ENCODE measurements at places on chromosomes 13 and 19. TPM values are rescaled to one million over a fixed set of nuclear protein-coding genes. Genes with fewer than 3 reads are reported as not detected.
A peak's percentile ranks its signal among the peaks of the same experiment; 100 is the strongest.

DNA sequence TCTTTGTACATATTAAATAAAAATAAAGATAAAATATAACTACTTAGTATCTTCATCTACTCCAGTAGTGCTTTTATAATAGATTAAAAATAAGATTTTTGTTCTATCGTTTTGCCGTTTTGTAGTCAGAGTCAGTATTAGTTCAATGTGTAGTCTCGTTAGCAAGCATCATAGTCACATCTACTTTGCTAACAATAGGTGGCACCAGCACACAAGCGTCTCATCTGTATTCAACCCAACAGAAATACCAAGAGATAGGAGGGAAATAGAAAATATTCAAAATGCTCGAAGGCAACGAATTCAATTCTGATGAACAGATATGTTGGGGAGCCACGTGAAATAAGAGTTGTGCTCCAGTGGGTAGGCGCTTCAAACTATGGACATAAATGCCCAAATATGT is 21.4 kb upstream of the MICU2 start:
- no peak overlapping the region for H3K27ac ChIP-seq
- no peak for DNase-seq
- no peak overlapping the region for H3K4me3 ChIP-seq
- no peaks in the 10 kb centered on the region for H3K4me1 ChIP-seq

- no peak overlapping the region for H3K4me3 ChIP-seq
- no peak for DNase-seq
- no peak overlapping the region for H3K27ac ChIP-seq
- H3K4me1 ChIP-seq: no peaks in the 10 kb centered on the region
Measured at GRCh38 chr13:44669534-44669933, 93.4 kb upstream of the TSC22D1 start.

GRCh38 chr19:6378486-6378885 is 2.8 kb upstream of the PSPN start:
- no peak overlapping the region for H3K27ac ChIP-seq
- no peak overlapping the region for H3K4me3 ChIP-seq
- H3K4me1 ChIP-seq: peaks cover 4% of the 10 kb centered on the region

- no peaks in the 10 kb centered on the region for H3K27me3 ChIP-seq
- peak; percentile 90 for DNase-seq
- peaks cover 25% of the 10 kb centered on the region for H3K4me1 ChIP-seq
- peaks cover 7% of the 10 kb centered on the region for H3K36me3 ChIP-seq
Measured at GRCh38 chr19:51688671-51689571, 4.2 kb upstream of the SPACA6 start.

DNA sequence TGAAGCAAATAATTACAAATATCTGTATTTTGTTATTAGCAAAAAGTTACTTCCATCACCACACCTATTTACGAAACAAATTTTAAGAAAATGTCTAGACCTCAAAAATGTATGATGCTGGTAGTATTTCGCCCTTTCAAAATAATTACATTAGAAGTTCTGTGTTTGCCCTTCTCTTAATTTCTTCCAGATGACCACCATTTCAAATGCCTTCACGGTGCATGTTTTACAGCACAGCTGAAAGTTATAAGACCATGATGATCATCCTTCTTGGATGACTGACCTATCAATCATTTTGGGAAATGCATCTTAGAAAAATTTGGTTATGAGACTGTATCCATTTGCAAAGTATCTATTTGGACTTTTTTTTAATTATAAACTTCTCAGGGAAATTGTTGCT is 390.8 kb downstream of the SLITRK6 start:
- no peak overlapping the region for H3K27ac ChIP-seq
- H3K4me3 ChIP-seq: no peak overlapping the region
- no peaks in the 10 kb centered on the region for H3K36me3 ChIP-seq

DNA sequence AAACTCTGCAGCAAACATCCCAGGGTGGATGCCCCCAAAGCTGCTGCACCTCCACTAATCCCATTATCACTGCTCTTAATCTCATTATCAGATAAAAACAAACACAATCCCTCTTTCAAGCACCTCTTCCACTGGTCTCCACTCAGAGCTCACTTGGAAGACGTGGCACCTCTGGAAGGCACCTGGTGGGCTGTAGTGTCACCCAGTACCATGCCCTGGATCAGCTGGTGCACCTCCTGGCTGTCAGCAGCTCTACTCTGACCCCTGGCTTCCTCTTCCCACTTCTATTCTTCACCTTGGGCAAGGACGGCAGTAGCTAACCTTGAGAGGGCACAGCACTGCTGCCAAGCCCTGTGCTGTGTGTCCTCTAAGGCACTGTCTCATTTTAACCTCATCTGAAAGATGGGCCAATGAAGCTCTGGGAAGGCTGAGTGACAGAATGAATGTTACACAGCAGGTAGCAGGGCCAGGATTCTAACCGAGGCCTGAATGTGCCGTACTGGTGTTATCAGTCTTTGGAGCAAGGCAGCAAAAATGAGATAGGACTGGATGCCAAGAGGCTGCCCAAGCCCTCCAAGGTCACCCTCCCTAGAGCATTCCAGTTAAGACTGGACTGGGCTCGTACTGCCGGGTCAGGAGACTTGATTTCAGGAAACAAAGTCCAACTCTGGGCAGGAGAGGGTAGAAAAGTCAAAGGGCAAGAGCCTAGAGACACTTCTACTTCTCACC is 7.4 kb downstream of the BRD4 start:
- peak overlapping the region; percentile 83 for H3K27ac ChIP-seq
- H3K36me3 ChIP-seq: peaks cover 18% of the 10 kb centered on the region
- peak overlapping the region; percentile 3 for H3K4me3 ChIP-seq

GRCh38 chr19:35615036-35615435 is 2.5 kb downstream of the HAUS5 start:
- H3K36me3 ChIP-seq: no peaks in the 10 kb centered on the region
- H3K4me1 ChIP-seq: peaks cover 5% of the 10 kb centered on the region
- H3K27ac ChIP-seq: no peak overlapping the region
- H3K27me3 ChIP-seq: no peaks in the 10 kb centered on the region

GRCh38 chr13:33352041-33352440 is 66.5 kb upstream of the STARD13 start:
- H3K4me3 ChIP-seq: no peak overlapping the region
- H3K36me3 ChIP-seq: no peaks in the 10 kb centered on the region
- no peak for DNase-seq
- no peaks in the 10 kb centered on the region for H3K4me1 ChIP-seq
- H3K27ac ChIP-seq: no peak overlapping the region

- H3K27me3 ChIP-seq: no peaks in the 10 kb centered on the region
- H3K27ac ChIP-seq: no peak overlapping the region
- H3K4me1 ChIP-seq: peaks cover 7% of the 10 kb centered on the region
- no peak for DNase-seq
- H3K4me3 ChIP-seq: no peak overlapping the region
- H3K36me3 ChIP-seq: no peaks in the 10 kb centered on the region
Measured at GRCh38 chr13:91609353-91609752, 210.9 kb downstream of the GPC5 start.

DNA sequence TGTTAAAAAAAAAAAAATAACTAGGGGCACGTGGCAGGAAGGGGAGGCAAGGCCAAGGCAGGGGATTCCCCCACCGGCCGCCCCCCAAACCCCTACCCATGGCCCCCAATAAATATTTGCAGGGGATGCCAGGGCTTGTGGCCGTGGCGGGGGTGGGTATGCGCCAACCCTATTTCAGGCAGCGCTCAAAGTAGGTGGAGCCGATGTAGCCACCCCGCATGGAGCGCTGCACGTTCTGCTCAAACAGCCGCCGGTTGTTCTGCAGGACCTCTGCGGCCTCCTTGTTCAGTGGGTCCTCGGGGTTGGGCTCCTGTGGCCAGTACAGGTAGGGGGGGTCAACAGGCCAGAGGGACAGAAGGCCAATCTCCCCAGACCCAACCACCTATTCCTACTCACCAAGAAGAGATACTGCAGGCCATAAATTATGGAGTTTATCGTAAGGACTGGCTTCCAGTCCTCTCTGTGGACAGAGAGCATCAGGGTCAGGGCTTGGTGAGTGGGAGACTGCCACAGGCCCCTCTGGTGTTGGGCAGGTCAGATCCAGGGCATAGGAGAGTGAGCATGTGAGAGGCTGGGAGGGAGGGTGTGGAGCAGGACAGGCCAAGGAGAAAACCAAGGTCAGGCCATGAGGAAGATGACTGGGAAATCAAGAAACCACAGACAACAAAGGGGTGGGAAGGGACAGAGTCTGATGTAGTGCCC is 1.2 kb upstream of the CHMP2A start:
- H3K36me3 ChIP-seq: peaks cover 20% of the 10 kb centered on the region
- peaks cover 20% of the 10 kb centered on the region for H3K4me1 ChIP-seq
- H3K27ac ChIP-seq: peak overlapping the region; percentile 100
- DNase-seq: no peak

- H3K36me3 ChIP-seq: peaks cover 4% of the 10 kb centered on the region
- no peak overlapping the region for H3K4me3 ChIP-seq
Measured at GRCh38 chr19:56252699-56253422, 19.7 kb upstream of the EDDM13 start.

DNA sequence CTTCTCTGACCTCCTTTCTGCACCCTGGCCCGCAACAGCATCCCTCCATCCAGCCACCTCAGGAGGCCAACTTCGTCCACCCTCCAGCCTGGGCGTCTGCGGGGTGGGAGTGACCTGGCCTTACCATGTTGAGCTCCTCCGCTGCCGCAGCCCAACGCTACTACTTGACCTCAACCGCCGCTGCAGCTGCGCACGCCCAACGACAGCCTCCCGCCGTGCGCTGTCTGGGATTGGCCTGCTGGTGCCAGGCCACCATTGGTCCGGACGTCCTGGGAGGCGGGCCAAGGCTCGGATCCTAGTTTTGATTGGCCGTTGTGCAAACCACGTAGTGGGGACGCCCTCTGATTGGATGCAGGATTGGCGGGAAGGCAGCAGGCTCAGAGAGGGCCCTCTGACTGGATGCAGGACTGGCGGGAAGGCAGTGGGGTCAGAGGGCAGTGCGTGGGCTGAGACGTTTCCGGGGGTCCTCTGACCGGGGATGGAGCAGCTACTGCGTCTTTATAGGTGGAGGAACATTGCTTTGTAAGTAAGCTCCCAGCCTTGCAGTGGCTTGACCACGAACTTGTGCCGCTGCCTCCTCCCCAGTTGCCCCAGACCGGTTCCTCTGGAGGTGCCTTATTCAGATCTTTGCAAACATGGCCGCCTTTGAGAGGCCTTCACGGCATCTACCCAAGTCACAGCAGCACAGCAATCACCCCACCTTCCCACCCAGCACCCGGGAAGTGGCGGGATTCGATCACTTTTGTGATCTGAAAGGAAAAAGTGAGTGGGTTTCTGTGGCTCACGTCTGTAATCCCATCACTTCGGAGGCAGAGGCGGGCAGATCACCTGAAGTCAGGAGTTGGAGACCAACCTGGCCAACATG is at the start of gene TUBA3C:
Gene TUBA3C, minus strand, starts transcription at position 204 of the 865 bp plus-strand sequence. Its CDS starts 77 bp downstream, at position 127.
- no peak within 1 kb of the TSS for H3K27ac ChIP-seq
- H3K36me3 ChIP-seq: no peaks in the 10 kb centered on the region
- no peak within 1 kb of the TSS for H3K4me3 ChIP-seq
- no peaks in the 10 kb centered on the region for H3K27me3 ChIP-seq

DNA sequence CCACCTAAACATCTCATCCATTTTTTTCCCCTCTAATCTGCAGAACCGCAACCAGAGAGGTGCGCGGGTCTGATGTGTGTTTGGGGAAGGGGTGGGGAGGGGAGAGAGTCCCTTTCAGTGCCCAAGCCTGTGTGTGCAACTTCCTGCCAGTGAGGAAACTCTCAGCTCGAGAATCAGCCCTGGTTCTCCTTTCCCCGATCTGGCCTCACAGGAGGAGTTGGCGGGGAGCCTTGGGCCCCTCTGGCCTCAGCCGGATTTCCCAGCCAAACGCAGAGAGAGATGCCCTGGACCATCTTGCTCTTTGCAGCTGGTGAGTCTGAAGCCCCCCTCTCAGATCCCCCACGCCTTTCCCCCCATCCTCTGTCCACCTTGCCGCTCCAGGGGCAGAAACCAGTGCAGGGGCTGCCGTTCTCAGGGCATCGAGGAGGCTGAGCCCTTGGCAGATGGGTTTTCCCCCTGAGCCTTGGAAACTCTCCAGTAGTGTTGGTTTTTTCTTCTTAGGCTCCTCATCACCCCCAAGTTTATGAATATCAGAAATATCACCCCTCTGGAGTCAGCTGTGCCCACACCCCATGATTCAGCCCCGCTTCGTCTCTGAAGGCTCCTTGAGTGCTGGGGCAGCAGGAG is at the start of gene C19orf38:
Gene C19orf38, plus strand, starts transcription at position 186 of the 627 bp plus-strand sequence. Its CDS starts 94 bp downstream, at position 280.
- H3K27me3 ChIP-seq: peaks cover 4% of the 10 kb centered on the region
- no peak for DNase-seq
- no peak within 1 kb of the TSS for H3K27ac ChIP-seq
- H3K4me3 ChIP-seq: no peak within 1 kb of the TSS
- H3K4me1 ChIP-seq: peaks cover 3% of the 10 kb centered on the region
- H3K36me3 ChIP-seq: peaks cover 3% of the 10 kb centered on the region

DNA sequence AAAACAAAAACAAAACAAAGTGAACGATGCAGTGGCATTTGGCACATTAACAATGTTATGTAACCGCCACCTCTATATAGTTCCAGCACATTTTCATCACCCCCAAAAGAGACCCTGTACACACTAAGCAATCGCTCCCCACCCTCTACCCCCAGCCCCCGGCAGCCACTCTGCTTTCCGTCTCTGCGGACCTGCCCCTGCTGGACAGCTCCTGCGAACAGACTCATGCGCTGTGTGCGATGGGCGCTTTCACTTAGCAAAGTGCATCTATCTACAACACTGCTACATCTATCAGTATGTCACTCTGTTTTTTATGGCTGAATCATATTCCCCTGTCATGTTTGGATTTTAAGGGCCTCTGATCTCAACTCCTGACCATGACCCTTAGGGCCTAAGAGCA is 25.1 kb upstream of the TMEM160 start:
- no peak overlapping the region for H3K4me3 ChIP-seq
- no peaks in the 10 kb centered on the region for H3K27me3 ChIP-seq
- no peaks in the 10 kb centered on the region for H3K4me1 ChIP-seq
- no peak overlapping the region for H3K27ac ChIP-seq

DNA sequence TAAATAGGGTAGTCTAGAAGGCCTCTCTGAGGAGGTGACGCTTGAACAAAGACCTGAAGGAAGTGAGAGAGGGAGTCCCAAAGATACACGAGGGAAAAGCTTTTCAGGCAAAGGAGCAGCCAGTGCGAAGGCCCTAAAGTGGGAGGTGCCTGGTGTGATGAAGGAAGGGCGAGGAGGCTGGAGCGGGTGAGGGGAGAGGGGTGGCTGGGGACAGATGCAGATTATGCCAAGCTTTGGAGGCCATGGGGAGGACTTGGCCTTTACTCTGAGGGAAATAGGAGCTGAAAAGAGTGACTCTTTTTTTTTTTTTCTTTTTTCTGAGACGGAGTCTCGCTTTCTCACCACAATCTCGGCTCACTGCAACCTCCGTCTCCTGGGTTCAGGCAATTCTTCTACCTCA is 2.9 kb downstream of the CLPTM1 start:
- peak overlapping the region; percentile 3 for H3K27ac ChIP-seq
- peak overlapping the region; percentile 97 for H3K4me3 ChIP-seq
- no peak for DNase-seq
- H3K4me1 ChIP-seq: peaks cover 22% of the 10 kb centered on the region
- H3K36me3 ChIP-seq: peaks cover 3% of the 10 kb centered on the region

- peaks cover 16% of the 10 kb centered on the region for H3K4me1 ChIP-seq
- no peaks in the 10 kb centered on the region for H3K36me3 ChIP-seq
- peaks cover 7% of the 10 kb centered on the region for H3K27me3 ChIP-seq
- H3K27ac ChIP-seq: no peak overlapping the region
Measured at GRCh38 chr19:31531326-31531725, 182.1 kb upstream of the TSHZ3 start.

CYP4F2 gene
- not detected for total RNA-seq

ODAD3 gene
- total RNA-seq: 2.2 TPM

SIGLEC8 gene
- total RNA-seq: not detected

C2CD4C gene
- 7.2 TPM for total RNA-seq

NLRP9 gene
- total RNA-seq: not detected

C1QTNF9 gene
- total RNA-seq: not detected

C13orf42 gene
- total RNA-seq: not detected

ZNF415 gene
- total RNA-seq: 15.5 TPM
